CD4-positive, alpha-beta T cell treated with Interleukin-15 for 1 hour (primary cell): ENCODE measurements at places on chromosomes 13 and 19.
A peak's percentile ranks its signal among the peaks of the same experiment; 100 is the strongest.

DNA sequence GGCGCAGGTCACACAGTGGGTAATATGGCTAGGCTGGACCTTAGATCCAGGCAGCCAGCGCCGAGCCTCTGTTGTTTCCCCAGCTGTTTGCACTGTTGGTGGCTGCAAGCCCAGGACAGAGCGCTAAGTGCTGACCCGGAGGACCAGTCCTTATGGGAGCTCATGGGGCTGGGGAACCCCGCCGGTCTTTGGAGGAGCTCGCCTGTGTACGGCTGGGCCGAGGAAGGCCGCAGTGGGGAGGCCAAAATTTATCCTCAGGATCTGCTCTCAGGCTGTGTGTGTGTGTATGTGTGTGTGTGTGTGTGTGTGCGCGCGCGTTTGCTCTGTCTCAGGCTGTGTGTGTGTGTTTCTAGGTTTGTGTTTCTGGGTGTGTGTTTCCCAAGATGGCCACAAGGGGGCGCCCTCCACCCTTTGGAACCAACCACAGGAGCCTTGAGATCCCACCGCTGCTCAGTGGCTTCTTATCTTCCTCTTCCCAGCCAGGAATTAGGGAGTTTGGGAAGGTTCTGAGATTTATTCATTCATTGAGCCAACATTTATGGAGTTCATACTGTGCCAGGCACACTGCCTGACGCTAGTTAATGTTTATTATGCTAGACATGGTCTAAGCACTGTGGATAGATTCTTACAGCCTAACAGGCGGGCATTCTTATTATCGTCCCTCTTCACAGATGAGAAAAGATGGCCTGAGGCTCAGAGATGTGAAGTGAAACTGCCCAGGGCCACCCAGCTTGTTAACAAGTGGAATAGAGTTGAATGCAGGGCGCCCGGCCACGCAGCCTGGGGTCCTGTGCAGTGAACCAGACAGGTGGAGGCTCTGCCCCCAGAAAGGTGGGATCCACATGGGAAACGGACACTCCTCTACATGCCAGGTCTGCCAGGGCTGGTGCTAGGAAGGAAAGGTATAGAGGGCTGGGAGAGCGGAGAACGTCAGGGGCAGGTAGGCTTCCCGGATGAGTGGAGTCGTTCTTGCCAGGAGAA, 13.0 kb downstream of the PGLYRP1 start:
- peak; percentile 59 for DNase-seq

GRCh38 chr13:91133941-91134802, 213.3 kb upstream of the MIR17HG start:
- no peak for DNase-seq

DNA sequence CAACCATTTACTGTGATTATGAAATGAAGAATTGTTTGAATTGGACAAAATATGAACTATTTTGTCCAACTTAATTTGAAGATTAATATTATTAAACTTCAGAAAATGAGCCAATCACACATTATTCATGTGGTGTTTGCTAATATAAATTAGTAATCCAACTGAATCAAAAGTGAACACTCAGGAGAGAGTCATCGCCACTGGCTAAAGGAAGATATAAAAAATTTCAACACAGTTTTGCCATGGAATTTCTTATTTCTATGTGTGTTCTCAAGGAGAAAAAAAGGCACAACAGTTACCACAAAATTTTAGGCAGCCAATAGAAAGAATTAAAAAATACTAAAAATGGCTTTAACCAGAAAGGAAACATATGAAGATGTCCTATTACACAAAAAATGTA, 2683.8 kb downstream of the PCDH9 start:
- DNase-seq = no peak

DNA sequence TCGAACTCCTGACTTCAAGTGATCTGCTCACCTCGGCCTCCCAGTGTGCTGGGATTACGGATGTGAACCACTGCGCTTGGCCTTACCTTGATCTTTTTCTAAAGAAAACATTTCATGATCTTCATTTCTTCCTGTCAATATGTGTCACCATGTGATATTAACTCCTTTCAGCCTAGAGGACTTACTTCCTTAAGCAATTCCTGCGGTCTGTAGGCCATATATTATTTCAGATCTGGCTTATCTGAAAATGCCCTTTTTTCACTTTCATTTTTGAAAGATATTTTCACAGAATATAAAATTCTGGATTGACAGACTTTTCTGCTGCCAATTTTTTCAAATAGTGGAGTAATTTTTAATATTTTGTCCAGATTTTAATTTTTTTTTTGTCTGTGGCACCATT, 2.0 kb upstream of the GPR32 start:
- DNase-seq = no peak

- no peak for DNase-seq
Observed at GRCh38 chr19:42122691-42123607, 9.3 kb downstream of the POU2F2 start.

DNA sequence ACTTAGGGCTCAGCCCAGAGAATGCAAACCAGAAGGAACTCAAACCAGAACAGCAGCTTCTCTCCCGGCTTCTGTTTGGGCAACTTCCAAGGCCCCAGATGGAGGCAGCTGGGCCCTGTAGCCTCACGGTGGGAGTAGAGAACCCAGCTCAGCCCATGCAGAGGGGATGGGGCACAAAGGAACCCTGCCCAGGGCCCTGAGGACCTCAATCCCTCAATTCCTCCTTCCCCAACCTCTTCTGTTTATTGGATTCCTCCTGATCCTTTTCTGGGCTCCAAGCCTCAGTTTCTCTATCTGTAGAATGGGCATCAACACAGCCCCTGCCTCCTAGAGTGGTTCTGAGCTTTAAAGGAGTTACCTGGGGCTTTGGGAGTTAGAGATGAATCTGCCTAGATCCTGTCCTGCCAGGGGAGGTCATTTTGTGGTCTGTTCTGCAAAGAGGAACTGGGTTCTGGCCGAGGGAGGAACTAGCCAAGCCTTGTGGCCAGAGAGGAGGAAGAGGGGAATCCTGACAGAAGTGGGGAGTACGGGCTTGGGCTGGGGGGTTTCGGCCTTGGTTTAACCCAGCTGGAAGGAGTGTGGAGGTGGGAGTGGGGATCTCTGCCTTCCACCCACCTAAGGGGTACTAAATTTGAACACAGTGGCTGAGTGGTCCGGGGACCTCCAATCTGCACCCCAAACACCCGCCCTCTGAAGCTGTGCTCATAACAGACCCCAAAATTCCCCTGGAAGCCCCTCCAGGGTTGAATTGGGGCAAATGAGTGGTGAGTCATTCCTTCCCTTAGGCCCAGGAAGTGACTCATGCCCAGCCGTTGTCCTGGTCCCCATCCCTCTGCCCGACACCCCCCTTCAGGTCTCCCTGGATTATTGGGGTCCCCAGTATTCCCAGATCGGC, 2.7 kb downstream of the ADGRE5 start:
- peak; percentile 79 for DNase-seq

- no peak for DNase-seq
Observed at GRCh38 chr19:29704562-29705558, 10.2 kb downstream of the C19orf12 start.

GRCh38 chr19:29841559-29842367, 30.0 kb downstream of the CCNE1 start:
- no peak for DNase-seq

GRCh38 chr13:71156550-71156949, 710.5 kb downstream of the DACH1 start:
- no peak for DNase-seq

- DNase-seq = no peak
Observed at GRCh38 chr13:75621147-75621546, 15.0 kb upstream of the LMO7 start.

DNA sequence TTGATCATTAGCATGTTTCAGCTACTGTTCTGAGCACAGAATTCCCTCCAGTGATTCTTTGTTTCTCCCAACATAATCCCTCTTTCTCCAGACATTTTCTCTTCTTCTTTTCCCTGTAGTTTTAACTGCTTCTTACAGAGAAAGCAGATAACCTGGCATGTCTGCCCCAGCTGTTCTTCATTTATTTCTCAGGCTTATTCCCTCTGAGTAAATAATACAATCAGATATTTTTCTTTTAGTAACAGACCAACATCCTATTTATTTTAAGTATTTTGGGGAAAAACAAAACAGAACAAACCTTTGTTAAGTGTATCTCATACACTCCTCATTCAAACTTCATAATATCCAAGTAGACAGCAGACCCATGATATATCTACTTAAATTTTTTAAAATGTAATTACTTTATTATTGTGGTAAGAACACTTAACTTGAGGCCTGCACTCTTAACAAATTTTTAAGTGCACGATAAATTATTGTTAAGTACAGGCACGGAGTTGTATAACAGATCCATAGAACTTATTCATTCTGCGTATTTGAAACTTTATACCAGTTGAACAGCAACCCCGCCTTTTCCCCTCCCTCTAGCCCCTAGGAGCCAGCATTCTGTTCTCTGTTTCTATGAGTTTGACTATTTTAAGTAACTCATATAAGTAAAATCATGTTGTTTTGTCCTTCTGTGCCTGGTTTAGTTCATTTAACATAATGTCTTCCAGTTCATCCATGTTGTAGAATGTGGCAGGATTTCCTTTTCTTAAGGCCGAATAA, 540.0 kb downstream of the LMO7 start:
- DNase-seq = no peak

DNA sequence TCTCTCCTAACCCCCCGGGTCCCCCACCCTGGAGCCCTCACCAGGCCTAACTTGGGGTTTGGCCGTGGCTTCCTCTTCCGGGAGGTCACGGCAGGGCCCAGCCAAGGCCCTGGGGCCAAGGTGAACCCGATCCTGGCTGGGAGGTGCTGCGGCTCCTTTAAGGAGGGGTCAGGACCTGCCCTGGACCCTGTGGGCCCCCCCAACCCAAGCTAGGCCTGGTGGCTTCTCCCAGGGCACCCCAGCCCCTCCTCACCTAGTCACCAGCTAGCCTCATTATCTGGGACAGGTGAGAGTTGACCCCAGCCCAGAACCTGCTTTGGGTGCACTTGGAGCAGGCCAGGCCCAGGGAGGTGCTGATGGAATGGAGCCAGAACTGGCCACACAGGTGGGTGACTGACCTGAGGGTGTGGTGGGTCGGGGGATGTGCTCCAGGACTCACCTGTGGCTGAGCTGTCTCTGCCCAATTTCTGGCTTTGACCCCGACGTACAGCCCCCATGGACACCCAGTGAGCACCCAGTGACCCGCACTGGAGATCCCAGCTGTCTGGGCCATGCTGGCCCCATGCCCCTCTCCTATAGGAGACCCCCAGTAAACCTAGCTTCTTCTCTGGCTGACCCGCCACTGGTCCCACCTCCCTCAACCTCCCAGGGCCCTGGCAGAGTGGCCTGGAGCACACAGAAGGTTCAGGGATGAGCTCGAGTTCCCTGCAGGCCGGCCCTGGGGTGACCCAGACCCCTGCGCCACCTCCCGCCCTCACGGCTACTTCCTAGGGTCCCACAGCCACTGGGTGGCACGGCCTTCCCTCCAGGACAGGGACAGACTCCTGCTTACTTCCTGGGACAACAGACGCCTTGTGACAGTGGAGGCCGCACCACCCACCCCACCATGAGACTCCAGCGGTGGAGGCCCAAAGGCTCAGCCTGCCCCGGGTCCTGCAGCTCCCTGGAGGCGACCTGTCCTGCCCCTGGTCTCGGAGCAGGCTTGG, 6.7 kb upstream of the MKNK2 start:
- no peak for DNase-seq

DNA sequence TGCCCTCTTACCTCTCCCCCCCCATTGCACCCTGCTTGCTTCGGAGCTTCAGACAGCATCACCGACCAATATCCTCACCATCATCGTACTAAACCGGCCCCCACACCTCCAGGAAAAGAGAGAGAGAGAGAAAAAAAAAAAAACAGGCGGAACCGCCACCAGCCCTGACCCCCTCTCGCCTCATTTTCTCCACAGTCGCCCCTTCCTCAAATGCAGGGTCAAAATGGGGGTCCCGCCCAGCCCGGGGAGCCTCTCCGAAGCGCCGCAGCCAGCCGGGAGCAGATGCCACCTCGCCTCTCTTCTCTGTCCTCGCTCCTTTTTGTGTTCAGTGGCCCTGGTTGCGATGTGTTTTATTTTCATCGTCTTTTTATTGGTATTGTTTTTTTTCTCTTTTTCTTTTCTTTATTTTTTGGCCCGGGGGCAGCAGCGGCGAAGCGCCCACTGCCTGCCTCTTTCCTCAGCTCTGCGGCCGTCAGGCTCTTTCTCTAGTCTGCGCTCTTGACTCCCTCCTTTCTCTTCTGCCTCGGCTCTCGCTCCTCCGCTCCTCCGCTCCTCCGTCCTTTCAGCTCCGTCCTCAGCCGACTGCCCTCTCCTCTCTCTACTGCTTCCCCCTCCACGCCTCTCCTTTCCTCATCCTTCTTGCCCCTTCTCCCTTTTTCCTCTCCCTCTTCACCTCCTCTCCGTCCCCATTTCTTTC, 41.4 kb downstream of the DEDD2 start:
- no peak for DNase-seq

DNA sequence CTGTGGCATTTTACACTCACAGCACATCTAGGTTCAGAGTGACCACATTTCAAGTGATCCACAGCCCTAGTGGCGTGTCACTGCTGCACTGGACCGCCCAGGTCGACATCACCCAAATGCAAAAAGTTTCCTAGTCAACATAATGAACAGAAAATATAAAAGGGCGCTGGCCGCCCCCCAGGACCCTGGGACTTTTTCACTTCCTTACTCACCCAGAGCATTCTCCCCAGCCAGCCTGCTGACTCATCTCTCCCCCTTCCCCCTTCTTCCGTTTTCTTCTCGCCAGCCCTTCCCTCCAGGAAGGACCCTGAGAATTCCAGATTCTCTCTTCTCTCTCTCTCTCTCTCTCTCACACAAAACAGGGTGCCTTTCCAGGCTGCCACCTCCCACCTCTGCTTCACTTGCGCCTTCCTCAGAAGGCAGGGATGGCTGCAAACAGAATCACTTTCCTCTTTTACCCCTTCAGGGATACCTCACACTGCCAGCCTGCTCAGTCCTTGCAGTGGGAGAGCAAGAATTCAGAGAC, 21.0 kb upstream of the GRWD1 start:
- DNase-seq = no peak

- DNase-seq = no peak
Observed at GRCh38 chr13:84962141-84962750, 837.0 kb downstream of the SLITRK6 start.

GRCh38 chr19:35267353-35267817, 1.4 kb upstream of the USF2 start:
- DNase-seq = peak; percentile 41

- DNase-seq = no peak
Observed at GRCh38 chr19:29944390-29945012, 2.5 kb downstream of the URI1 start.

- DNase-seq = peak; percentile 55
Observed at GRCh38 chr13:44273991-44274770, 99.4 kb upstream of the SERP2 start.

DNA sequence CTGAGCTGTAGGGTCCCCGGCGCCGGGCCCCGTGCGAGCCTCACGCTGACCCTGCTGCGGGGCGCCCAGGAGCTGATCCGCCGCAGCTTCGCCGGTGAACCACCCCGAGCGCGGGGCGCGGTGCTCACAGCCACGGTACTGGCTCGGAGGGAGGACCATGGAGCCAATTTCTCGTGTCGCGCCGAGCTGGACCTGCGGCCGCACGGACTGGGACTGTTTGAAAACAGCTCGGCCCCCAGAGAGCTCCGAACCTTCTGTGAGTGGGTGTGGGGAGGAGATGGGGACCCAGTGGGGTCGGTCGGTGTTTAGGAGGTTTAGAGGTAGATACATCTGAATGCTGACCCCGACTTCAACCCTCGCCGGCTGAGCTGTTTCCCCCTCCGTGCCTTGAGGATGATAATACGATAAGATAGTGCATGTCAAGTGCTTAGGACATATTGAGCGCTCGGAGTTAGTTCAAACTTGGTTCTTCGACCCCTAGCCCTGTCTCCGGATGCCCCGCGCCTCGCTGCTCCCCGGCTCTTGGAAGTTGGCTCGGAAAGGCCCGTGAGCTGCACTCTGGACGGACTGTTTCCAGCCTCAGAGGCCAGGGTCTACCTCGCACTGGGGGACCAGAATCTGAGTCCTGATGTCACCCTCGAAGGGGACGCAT, 1.9 kb downstream of the ICAM5 start:
- DNase-seq = no peak

- DNase-seq = no peak
Observed at GRCh38 chr13:86397635-86398034, 598.4 kb upstream of the SLITRK6 start.
